ENCODE measurements at places on chromosomes 4 and X. TPM values are rescaled to one million over a fixed set of nuclear protein-coding genes. Genes with fewer than 3 reads are reported as not detected.

F8A3 gene
- 14.4 TPM for total RNA-seq

SERTM2 gene
- not detected for total RNA-seq

KLHL13 gene
- total RNA-seq: 3.4 TPM

HSFX4 gene
- total RNA-seq: not detected

MPP1 gene
- total RNA-seq: 19.9 TPM

MGAT4D gene
- not detected for total RNA-seq

TMEM187 gene
- total RNA-seq: 8.6 TPM

CXCL10 gene
- total RNA-seq: not detected

SLC6A14 gene
- total RNA-seq: not detected

TEX11 gene
- not detected for total RNA-seq

PPP4R3C gene
- not detected for total RNA-seq

RTL3 gene
- total RNA-seq: not detected

DGKK gene
- not detected for total RNA-seq

LUZP4 gene
- not detected for total RNA-seq

MMGT1 gene
- total RNA-seq: 24.1 TPM

AKAP14 gene
- not detected for total RNA-seq

SMIM10L2A gene
- total RNA-seq: not detected

GAGE12J gene
- not detected for total RNA-seq

FAM47E gene
- 6.8 TPM for total RNA-seq

TIMM8A gene
- 2.7 TPM for total RNA-seq

WNK3 gene
- total RNA-seq: 0.10 TPM

CT47B1 gene
- not detected for total RNA-seq

GASK1B gene
- total RNA-seq: 1.8 TPM

PNCK gene
- total RNA-seq: 1.6 TPM

GSX2 gene
- not detected for total RNA-seq

CT45A3 gene
- total RNA-seq: not detected

LONRF3 gene
- total RNA-seq: 73.3 TPM

CLNK gene
- not detected for total RNA-seq

FAM47A gene
- total RNA-seq: not detected

EXOC1L gene
- not detected for total RNA-seq

P2RY10 gene
- total RNA-seq: not detected

IL13RA2 gene
- not detected for total RNA-seq

UBE2D3 gene
- 350 TPM for total RNA-seq

TMLHE gene
- 13.7 TPM for total RNA-seq

USP17L15 gene
- not detected for total RNA-seq

FMR1NB gene
- total RNA-seq: not detected

C1QTNF7 gene
- total RNA-seq: 11.6 TPM

LRCH2 gene
- 0.44 TPM for total RNA-seq

NUP54 gene
- total RNA-seq: 15.7 TPM

MGARP gene
- 0.38 TPM for total RNA-seq

HOPX gene
- total RNA-seq: 5.8 TPM

CT83 gene
- not detected for total RNA-seq

MAGEB3 gene
- not detected for total RNA-seq

RHOXF2B gene
- total RNA-seq: not detected

KLF8 gene
- 4.2 TPM for total RNA-seq

PRDM5 gene
- 1.9 TPM for total RNA-seq

FANCB gene
- total RNA-seq: not detected

HNRNPDL gene
- 275 TPM for total RNA-seq

TMEM33 gene
- 20.6 TPM for total RNA-seq

ARSH gene
- total RNA-seq: not detected

All from gastrocnemius medialis (tissue), 4 donors.